K562 (cell line): ENCODE measurements at places on chromosomes 3 and 15. TPM values are rescaled to one million over a fixed set of nuclear protein-coding genes. Genes with fewer than 3 reads are reported as not detected.

DNA sequence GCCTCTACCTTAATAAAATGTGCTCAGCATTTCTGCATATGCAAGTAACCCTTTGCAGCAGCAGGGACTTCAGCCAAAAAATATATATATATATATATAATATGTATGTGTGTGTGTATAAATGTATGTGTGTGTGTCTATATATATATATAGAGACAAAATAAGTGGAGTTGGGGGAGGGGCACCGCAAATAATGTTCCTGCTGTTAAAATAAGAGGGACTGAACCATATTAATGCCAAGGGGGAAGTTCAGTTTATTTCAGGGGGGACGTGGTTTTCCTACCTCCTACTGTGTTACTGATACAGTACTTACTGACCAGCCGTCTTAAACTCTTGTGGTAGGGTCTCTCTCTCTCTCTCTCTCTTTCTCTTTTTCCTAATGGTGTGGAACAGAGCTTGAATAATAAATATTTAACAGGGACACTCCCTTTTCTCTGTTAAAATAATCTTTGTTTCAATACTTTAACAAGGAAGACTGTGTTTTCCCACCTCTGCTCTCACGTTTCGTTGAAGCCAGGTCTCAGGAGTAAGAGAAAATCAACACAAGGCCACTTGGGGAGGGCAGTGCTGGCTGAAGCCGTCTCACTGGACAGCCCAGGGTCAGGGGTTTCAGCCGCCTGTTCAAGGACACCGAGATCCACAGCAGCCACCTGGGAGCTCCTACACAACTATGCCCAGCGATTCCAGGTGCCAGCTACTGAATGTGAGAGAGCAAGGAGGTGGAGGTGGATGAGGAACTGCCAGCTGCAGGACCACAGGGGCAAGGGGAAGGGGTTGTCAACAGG lies 42.8 kb upstream of the ADAMTSL3 start:
- DNase-seq, result no peak

DNA sequence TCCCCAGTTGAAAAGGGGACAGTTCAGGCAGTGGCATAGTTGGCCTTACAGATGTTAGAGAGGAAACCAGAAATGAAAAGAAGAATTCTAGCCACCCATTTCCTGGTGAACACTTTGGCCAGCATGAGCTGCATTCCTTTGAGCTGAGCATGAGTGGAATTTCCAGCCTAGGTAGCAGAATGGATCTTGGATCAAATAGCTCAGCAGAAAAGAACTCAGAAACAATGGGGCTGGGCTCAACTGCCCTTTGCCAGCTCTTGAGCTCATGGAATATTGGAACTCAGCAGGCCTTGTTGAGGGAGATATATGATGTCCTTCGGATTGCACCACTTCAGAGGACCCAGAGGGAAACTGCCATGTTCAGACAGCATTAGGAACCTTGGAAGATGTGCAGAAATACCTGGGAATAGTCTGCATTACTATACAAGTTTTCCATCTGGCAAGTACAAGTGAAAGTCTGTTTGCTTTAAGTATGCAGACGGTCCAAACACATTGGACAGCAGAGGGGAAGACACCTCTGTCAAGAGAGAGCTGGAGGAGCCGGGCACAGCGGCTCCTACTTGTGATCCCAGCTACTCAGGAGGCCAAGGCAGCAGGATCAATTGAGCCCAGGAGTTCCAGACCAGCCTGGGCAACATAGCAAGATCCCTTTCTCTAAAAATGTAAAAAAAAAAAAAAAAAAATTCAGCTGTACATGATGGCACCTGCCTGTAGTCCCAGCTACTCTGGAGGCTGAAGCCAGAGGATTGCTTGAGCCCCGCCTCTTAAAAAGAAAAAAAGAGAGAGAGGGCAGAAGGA lies 3.1 kb upstream of the CDV3 start:
- no peak for DNase-seq

DNA sequence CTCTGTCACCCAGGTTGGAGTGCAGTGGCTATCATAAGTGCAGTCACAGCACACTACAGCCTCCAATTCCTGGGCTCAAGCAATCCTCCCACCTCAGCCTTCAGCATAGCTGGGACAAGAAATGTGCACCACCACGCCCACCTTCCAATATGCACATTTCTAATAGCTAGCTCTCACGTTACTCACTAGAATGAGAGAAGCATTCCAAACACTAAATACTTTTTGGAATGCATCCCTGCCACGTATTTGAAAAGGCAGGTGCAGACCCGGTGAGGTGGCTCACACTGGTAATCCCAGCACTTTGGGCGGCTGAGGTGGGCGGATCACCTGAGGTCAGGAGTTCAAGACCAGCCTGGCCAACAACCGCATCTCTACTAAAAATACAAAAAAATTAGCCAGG lies 7.6 kb upstream of the TCF12 start:
- DNase-seq, result no peak

- DNase-seq, result no peak
Measured at GRCh38 chr15:92053753-92054316, 200.3 kb downstream of the SLCO3A1 start.

- no peak for DNase-seq
Measured at GRCh38 chr3:24434651-24435050, 60.0 kb downstream of the THRB start.

DNA sequence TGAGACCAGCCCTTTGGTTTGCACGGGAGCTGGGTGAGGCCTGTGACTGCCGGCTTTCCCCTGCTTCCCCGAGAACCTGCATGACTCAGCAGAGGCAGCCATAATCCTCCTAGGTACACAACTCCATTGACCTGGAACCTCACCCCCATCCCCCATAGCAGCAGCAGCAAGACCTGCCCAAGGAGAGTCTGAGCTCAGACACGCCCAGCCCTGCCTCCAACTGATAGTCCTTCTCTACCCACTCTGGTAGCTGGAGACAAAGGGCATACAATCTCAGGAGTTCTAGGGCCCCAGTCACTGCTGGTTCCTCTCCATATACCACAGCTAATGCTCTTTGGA lies 141.0 kb upstream of the ARHGEF26 start:
- DNase-seq, result peak; percentile 11

GRCh38 chr3:25281041-25281731 lies 146.9 kb upstream of the RARB start:
- DNase-seq, result no peak

GRCh38 chr15:78020007-78020406 lies 57.5 kb downstream of the TBC1D2B start:
- no peak for DNase-seq

GRCh38 chr15:91132079-91132478 lies 32.0 kb downstream of the SV2B start:
- DNase-seq, result no peak

GRCh38 chr3:128505771-128506170 lies 12.8 kb upstream of the GATA2 start:
- no peak for DNase-seq

DNA sequence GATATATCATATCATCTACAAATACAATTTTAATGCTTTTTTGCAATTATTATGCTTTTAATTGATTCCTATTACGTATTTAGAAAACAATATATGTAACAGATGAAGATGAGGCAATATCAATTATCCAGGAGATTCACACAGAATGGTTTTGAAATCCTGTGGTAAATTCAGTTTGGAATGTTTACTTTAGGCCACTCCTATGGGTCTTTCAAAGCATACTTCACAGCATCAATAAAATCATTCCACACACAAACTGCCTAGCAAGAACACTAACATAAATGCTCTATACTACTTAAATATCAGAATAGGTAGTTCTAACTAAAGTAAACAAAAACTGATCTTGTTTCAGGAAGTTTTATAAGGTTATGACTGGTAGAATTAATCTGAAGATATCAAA lies 90.5 kb downstream of the FAM227B start:
- DNase-seq, result no peak

GRCh38 chr3:194690501-194691372 lies 5.1 kb downstream of the FAM43A start:
- DNase-seq, result peak; percentile 30

GRCh38 chr3:127174284-127174683 lies 18.6 kb upstream of the PRR23E start:
- DNase-seq, result no peak

DNA sequence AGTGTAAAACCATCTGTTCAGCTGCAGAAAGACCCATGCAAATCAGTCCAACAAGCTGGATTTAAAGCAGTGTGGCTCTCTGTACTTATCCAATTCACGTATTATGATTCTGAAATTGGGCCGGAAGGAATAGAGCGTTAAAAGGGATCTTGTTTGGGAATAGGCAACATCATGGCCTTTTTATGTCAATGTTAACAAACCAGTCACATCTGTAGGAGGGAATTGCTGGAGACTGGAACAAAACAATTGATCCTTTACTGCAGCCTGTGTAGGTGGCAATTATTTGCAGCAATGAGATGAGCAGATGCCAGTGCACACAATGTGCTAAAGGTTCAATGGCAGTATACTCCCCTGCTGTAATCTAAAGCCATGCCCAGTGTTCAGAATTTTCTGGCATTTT lies 887.4 kb upstream of the ROBO1 start:
- no peak for DNase-seq

DNA sequence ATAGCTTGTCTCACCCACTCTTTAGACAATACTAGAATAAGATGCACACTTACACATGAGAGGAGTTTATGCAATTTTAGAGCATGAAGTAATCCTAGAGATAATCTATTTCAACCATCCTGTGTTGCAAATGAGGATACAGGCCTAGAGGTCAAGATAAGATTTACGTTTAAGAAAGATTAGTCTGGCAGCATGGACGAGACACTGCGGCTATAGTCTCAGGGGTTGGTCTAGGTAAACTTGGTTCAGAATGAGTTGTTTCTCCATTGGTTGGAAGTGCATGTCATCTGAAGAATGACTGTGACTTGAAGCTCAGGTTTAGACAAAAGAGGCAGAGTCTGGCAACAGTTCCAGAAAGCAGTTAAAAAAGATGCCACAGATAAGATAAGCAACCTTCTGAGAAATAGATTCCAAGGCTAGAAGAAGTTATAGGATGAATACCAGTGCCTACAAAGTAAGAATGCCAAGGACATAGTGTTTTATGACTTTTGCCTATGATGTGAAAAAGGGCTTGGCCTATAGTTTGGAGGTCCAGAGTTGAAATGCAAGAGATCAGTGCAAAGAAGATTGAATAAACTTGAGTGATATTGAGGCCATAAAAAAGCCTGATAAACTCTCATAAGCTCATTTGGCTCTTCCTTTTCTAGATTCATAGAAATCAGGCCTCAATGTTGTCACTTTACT lies 631.0 kb downstream of the SQOR start:
- no peak for DNase-seq

DNA sequence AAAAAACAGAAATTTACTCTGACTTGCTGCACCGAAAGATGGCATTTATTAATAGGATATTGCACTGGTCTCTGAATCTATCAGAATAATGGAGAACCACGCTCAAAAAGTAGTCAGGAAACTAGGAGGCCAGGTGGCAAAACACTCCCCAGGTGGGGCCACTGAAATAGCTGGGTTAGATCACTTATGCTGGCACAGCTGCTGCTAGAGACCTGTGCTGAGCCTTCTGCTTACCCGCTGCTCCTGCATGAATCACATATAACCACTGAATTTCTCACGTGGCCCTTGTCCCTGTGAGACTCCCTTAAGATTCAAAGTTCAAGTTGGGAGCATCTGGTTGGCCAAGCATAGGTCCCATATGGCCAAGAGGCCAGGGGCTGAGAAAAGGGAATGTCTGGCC lies 66.0 kb upstream of the OXTR start:
- DNase-seq, result no peak

- no peak for DNase-seq
Measured at GRCh38 chr3:174170248-174170647, 688.9 kb upstream of the NAALADL2 start.

DNA sequence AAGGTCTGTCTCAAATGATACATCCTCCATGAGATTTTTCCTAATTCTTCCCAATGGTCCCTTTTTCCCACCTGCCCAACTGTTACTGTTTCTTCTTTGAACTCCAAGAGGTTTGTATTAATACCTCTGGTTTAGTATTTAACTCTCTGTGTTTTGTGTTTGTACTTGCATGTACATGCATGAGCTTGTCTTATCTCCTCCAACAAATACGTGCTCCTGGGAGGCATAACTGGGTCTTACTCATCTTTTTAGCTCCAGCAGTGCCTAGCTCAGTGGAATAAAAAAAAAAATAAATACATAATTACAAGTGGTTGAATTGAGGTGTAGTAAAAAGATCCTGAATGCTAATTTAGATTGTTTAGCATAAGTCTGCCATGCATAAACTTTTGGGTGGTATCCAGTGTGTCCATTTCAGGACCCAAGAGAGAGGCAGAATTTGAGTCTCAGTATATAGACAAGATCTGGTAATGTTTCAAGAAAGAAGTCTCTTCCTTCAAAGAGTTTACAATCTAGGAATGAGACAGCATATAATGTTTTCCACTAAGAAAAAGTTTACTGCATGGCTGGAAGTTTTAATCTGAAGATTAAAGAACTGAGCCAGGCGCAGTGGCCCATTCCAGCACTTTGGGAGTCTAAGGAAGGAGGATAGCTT lies 1.7 kb upstream of the LYSMD2 start:
- no peak for DNase-seq

DNA sequence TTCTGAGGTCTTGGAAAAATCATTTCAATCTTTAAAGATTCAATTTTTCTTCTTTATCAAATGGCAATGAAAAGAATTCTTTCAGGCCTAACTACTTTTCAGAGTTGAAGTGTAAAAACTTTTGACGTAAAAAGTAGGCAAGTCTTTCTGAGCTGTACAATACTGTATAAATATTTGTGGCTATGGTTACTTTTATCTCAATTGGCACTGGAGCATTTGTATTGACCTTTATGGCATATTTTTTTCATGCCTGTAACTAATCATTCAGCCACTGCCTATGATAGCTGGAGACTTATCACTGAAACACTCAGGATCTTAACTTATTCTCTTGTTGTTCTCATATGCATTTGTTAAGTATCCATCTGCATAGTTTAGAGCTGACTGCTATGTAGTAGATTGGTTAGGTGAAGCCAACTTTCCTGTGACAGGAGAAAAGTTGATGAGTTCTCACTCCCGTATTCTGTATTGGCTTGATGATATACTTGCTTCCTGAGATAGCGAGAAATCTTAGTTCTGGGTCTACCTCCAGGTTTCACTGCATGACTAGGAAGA lies 290.4 kb upstream of the TBL1XR1 start:
- DNase-seq, result no peak

GRCh38 chr3:18556503-18557135 lies 131.5 kb upstream of the SATB1 start:
- DNase-seq, result no peak

GRCh38 chr3:37971467-37971866 lies 19.1 kb upstream of the VILL start:
- DNase-seq, result no peak

DNA sequence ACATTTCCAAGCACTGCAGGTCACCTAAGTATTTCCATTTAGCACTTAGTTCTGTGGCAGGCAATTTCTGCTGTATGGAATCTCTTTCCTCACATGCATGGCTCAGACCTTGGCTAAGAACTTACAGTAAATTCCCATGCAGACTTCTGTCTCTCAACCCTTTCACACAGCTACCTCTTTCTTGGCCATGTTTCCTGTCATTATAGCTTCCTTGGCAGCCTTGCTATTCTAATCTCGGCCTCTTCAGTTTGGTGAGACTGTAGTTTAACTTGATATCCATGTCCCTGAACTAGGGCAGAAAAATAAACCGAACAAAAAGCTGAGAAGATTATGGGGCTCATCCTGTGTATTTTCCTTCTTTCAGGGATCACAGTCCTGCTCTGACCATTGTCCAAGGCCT lies 96.0 kb downstream of the SPATA16 start:
- no peak for DNase-seq

Gene MASP1
- total RNA-seq, result 0.13 and 0.22 TPM in 2 replicates

Gene GPR87
- total RNA-seq, result not detected in 2 replicates

Gene OIP5
- total RNA-seq, result 35.7 and 36.1 TPM in 2 replicates

Gene PCSK6
- total RNA-seq, result 17.6 and 18.3 TPM in 2 replicates

Gene TRH
- total RNA-seq, result not detected in 2 replicates
